ENCODE measurements at places on chromosomes 12 and 14.

DNA sequence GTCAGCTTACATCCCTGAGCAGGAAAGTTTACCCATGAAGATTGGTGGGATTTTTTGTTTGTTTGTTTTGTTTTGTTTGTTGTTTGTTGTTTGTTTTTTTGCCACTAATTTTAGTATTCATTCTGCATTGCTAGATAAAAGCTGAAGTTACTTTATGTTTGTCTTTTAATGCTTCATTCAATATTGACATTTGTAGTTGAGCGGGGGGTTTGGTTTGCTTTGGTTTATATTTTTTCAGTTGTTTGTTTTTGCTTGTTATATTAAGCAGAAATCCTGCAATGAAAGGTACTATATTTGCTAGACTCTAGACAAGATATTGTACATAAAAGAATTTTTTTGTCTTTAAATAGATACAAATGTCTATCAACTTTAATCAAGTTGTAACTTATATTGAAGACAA, 37.6 kb downstream of the CD9 start:
- no peak for DNase-seq

DNA sequence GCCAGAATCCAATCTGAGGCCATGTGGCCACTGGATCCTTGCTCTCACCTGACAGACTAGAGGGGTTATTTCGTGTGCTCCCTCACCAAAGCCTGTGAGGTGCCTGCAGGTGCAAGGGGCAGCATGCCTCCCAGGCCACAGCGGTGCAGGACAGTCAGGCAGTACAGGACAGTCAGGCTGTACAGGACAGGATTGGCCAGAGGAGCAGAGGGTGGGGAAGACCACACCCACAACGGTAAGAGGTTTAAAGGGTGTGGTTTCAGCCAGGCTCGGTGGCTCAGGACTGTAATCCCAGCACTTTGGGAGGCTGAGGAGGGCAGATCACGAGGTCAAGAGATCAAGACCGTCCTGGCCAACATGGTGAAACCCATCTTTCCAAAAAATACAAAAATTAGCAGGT, 3.1 kb upstream of the BRF1 start:
- DNase-seq, result no peak

GRCh38 chr12:53561590-53561953, 54.3 kb upstream of the NPFF start:
- no peak for DNase-seq

GRCh38 chr12:113204804-113205203, 16.5 kb upstream of the TPCN1 start:
- DNase-seq, result no peak

GRCh38 chr12:70096759-70097410, 146.3 kb upstream of the CNOT2 start:
- DNase-seq, result no peak

DNA sequence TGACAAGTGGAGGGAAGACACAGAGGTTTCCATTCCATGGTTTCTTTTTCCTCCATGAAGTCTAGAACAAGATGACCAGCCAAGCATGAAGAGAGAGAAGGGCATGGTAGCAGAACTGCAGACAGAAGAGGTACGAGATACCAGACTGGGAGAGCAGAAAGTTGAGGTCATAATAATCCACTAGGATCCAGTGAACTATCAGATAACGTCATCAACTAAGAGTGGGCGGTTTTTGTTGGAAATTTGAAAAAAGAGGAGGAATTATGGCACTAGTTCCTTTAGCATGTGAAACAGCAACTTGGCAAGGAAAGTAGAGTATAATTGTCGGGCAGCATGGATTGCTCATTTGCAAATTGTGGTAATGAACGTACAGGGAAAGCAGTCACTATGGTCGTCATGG, 357.6 kb downstream of the PDZRN4 start:
- DNase-seq, result no peak

DNA sequence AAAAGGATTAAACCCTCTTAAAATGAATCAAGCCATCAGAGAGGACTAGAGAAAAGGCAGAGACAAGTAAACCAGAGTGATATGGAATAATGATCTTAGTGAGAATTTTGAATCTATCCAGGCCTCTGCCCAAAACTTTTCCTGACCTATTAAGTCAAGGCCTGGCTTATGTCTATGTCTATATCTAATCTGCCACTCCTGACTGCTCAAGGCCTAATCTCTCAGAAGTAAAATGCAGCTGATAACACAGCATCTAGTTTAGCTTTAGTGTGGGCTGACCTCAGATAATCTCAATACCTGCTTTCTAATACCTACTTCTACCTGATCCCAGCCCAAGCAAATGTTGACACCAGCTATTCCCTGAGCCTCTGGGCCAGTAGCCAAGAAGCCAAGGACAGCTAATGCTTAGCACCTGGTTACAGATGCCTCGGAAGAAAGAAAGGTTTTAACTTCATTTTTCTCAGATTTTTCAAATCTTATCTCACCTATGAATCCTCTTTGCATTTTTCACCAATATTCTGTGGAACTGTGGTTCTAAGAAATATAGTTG, 1472.5 kb upstream of the SEL1L start:
- no peak for DNase-seq

GRCh38 chr14:39673734-39674133, 241.5 kb upstream of the FBXO33 start:
- DNase-seq, result no peak

GRCh38 chr12:1357711-1358110, 236.7 kb downstream of the FBXL14 start:
- no peak for DNase-seq

DNA sequence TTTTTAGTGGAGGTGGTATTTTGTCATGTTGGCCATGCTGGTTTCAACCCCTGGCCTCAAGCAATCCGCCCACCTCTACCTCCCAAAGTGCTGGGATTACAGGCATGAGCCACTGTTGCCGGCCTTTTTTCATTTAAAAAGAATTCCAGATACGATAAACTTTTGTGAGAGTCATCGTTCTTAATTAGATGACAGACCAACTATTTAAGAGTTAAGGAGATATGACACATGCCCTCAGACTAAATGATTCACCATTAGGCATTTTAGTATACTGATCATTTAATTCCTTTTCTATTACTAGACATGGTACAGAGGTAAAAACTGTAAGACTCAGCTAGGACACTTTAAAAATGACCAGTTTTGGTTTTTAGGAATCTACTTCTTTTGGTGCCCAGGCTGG, 2.4 kb downstream of the ANKRD13A start:
- DNase-seq, result no peak

DNA sequence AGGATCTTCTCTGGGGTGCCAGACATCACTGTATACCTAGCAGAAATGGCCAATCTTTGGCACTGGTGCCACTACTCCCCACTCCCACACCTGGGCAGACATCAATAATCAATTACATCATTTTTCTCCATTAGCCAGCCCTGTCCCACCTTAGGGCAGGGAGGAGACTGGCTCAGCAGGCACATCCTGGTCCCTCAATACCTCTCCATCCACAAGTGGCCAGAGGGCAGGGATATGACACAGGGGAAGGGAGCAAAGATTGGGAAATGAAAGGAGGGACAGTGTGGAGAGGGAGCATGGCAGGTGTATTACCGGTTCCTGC, 10.2 kb downstream of the RAPGEF3 start:
- DNase-seq, result no peak

GRCh38 chr14:40417777-40418401, 985.7 kb upstream of the FBXO33 start:
- DNase-seq, result no peak

- no peak for DNase-seq
Measured at GRCh38 chr12:40286583-40286982, 61.8 kb downstream of the LRRK2 start.

- no peak for DNase-seq
Measured at GRCh38 chr12:3613641-3614395, 122.8 kb downstream of the PRMT8 start.

DNA sequence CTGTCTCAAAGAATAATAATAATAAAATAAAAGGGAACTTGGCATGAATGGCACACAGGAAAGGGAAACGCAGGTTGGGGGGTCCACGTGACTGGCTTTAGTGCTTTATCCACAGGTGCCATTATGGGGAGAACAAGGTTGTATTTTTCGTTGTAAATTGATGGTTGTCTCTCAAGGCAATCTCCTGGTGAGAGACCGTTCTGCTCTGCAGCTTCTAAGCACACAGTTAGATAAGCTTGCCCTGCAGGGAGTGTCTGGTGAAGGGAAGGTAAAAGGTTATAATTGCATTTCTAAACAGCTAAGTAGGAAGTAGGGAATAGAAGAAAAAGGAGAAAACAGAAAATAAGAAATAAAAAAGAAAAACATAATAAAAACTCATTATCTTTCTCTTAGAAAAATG, 69.1 kb upstream of the CPSF6 start:
- DNase-seq, result no peak

- no peak for DNase-seq
Measured at GRCh38 chr14:61192989-61193388, 88.1 kb downstream of the TMEM30B start.

GRCh38 chr12:108514468-108514972, 557 bp upstream of the FICD start:
- no peak for DNase-seq

GRCh38 chr14:93960108-93960475, 16.3 kb downstream of the ASB2 start:
- no peak for DNase-seq

DNA sequence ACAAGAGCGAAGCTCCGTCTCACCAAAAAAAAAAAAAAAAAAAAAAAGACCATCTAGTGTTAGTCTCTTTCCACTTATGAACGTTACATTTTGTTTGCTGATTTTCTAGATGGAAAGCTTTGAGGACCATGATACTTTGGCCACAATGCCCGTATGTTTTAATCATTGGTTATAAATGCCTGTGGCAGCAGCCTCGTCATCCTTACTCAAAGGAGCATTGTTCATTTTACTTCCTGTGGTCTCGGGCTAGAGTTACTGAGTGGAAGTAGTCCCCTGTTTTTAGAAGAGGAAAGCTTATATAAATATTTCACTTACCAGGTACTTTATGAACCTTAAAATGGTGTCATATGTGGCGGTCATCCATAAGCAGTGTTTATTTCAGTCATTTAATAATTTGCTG, 359.9 kb downstream of the AEBP2 start:
- no peak for DNase-seq

- DNase-seq, result no peak
Measured at GRCh38 chr12:40834321-40834720, 142.1 kb downstream of the CNTN1 start.

DNA sequence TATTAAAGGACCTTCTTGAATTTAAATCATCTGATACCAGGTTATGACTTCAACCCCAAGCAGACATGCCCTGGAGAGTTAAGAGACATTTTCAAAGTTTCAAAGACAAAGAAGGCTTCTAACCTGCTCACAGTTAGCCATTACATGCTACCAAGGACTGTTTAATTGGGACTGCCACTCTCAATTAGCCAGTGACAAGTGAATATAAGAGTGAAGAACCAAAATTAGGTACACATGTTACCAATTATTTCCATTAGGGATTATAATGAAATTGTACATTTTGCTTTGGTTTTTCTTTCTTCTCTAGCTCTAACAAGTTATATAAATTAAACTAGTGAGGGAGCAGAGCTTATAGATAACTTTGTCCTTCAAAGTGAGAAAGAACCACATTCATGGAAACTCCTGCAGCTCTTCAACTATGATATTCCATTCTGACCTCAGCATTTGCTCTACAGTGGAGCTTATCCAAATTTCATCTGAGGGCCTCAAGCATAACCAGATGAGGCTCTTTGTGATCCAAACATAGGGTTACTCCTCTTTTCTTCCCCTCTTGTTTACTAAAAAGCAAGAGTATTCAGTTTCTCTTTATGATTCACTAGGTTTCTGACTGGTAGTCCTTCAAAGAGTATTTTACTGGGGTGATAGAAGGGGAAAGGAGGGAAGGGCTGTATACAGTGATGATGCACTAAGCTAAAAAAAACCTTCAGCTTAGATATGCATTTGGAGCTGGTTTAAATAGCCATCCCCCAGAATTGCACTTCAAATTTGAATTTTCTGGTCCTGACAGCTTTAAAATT, 91.3 kb downstream of the DUSP6 start:
- DNase-seq, result no peak

DNA sequence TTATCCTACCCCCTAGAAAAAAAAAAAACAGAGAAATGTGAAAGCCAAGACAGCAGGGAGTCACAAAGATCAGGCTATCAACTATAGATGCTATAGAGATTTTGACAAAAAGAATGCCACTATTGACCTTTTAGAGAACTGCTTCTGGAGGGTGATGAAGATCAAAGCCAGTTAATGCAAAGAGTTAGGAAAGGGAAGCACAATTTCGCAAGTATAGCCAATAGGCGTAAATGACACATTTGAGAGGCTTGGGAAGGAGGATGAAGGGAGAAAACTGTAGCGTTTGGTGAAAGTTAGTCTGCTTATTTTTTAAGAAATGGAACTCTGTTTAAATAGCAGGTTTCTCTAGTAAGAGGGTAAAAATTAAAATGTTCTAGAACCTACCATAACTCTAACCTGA, 190.7 kb downstream of the DUSP6 start:
- no peak for DNase-seq

GRCh38 chr12:46332260-46332659, 40.3 kb downstream of the SLC38A2 start:
- no peak for DNase-seq

DNA sequence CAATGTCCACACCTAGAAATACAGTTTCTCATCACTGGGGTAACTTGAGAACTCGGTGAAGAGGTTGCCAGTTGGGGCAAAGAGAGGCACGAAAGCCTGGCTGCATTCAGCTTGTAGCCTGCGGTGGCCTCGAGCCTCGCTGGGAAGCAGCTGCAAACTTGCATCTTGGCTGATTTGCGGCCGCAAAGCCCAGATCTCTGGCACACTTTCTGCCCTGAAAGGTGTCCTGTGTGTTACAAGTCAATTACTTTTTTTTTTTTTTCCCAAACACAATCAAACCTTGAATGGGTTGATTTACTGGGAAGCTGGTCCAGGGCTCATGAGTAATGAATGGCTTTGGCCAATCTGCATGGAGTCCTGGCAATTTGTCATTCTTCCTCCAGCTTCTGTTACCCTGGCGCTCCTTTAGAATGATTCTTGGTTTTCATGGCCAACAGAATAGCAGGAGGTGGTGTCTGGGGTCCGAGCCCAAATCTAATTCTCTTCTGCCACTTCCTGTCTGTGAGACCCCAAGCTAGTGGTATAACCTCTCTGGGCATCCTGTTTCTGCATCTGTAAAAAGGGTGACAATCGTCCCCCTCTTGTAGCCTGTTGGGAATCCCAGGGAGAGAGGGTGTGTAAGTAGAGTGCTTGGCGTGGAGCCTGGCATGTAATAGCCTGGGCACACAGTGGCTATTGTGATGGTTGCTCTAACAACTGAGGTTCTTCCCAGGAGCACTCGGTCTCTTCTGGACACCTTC, 6.7 kb downstream of the BCL7A start:
- no peak for DNase-seq

DNA sequence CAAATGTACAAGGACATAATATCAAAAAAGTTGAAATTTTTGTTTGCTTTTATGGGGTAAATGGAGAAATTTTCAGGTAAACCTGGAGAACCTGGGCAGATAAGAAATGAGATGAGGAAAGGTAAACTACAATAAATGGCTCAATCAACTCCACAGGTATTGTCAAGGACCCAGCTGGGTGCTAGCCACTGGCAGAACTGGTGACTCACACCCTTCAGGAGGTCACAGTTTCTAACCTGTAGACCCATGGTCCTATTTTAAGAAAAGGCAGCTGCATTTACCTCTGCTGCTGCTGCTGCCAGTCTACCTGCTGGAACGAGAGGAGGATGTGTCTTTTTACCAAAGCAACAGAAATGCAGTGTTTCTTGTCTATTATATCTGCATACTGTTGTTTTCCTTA, 226.6 kb downstream of the ALG10B start:
- DNase-seq, result no peak

GRCh38 chr12:103441437-103442181, 54.2 kb downstream of the C12orf42 start:
- peak; percentile 67 for DNase-seq
